ENCODE measurements at places on chromosomes 5 and 9.

- DNase-seq: no peak
Observed at GRCh38 chr5:132480042-132480441, 10.5 kb downstream of the IRF1 start.

- no peak for DNase-seq
Observed at GRCh38 chr9:111450124-111450523, 34.1 kb downstream of the ECPAS start.

DNA sequence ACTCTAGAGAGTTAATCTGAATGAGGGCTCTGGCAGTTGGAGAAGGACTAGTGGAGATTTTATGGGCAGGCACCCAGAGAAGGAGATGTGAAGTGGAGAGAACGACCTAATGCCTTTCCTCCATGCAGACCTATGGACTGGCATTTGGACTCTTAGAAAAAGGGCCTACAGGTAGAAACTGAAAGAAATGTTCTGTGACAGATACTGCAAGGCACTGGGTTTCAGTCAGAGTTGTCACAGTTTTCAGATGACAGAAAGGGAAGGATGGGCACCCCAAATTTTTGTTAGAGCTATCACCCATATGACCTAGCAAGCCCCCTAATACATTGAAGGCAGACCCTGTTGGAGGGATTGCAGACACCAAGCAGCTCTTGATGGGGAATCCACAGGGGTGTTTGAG, 406.8 kb downstream of the CCDC171 start:
- no peak for DNase-seq

- peak; percentile 84 for DNase-seq
Observed at GRCh38 chr5:3342271-3343100, 253.1 kb upstream of the IRX1 start.

DNA sequence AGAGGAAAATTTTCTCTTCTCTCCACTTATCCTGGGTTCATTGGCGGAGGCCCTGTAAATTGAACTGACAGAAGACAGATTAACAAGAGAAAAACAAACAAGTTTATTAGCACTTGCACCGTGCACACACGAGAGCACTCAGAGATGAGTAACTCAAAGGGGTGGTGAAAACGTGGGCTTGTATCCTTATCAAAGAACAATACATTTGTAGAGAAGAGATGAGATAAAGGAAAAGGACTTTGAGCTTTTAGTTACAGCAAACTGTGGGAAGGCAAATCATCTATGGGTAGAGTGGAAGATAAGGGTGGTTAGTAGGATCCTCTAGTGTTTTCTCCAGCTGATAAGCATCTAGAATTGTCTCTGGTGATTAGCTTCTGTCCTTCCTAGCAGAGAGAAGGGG, 44.4 kb upstream of the ROR2 start:
- no peak for DNase-seq
